ENCODE measurements at places on chromosomes 2 and 18.

DNA sequence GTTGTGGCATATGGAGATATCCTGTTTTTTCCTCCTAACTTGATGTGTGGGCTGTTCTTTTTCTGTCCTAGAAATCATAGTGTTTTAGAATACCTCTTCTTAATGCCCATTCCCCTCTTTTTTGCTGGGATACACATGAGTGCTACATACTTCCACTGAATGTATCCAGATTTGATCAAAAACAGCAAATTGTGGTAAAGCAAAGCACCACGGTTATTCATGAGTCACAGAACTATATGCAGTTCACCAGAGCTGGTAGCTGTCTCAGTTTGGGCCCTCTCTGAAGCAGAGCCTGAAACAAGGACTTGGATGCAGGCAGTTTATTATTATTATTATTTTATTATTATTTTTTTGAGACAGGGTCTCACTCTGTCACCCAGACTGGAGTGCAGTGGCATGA, 69.9 kb upstream of the CTLA4 start:
- no peak for DNase-seq

DNA sequence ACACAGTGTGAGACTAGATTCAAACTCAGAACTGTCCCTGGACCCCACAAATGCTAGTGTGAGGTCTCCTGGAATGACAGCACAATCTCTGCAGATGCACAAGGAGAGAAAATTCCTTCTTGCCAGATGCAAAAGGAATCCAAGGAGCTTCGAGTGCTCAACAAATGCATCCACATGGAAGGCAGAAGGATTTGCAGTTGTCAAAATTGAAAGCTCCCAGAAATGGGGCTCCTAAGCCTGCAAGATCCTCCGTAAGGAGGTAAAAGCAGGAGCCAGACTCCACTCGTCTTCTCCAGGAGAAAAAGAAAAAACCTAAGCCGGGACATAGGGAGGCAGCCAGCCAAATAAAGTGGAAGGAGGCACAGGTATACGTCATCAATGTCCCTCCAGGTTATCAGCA, 355.0 kb upstream of the KLHL29 start:
- no peak for DNase-seq

DNA sequence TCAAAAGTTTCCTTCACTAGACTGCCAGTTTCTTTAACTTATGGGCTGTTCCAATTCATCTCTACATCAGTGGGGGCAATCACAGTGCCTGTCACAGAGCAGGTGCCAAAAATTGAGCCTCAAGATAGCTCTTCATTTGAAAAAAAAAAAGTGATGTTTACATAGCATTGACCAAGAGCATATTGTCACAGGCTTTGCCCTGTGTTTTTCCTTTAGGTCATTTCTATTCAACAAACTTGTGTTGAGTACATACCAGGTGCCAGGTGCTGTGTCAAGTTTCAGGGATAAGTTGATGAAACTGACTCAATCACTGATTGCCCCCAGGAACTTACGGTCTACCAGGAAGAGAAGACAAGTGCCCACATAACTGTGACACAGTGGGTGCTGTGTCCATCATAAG, 22.2 kb upstream of the NT5C1B start:
- no peak for DNase-seq

GRCh38 chr18:9876212-9876866, 9.4 kb upstream of the TXNDC2 start:
- no peak for DNase-seq

DNA sequence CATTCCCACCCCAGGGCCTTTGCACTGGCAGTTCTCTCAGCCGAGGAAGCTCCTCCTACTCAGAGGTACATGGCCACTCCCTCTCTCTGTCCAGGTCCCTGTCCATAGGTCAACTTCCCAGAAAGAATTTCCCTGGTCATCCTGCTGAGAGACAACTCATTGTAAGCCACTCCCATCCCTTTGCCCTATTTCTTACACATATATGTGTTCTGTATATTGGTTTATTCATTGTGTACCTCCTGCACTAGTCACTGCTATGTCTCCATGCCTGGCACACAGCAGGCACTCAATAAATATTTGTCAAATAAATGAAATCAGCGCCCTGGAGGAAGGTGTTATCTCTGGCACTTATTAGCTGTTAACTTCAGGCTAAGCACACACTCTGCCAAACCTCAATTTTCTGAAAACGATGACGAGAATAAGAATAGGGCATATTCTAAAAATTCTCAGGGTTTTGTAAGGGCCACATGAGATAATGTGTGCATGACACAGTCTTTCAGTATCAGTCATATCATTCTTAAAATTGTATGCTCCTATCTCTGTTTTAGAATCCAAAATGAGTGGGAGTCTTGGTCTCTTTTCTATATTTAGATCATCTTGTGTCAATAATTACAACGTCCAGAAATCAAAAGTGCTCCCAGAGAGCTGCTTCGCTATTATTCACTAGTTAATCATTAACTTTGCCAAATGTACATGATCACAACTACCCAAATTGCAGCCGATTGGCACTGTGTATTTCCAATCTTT, 198.0 kb downstream of the ALK start:
- DNase-seq = no peak

DNA sequence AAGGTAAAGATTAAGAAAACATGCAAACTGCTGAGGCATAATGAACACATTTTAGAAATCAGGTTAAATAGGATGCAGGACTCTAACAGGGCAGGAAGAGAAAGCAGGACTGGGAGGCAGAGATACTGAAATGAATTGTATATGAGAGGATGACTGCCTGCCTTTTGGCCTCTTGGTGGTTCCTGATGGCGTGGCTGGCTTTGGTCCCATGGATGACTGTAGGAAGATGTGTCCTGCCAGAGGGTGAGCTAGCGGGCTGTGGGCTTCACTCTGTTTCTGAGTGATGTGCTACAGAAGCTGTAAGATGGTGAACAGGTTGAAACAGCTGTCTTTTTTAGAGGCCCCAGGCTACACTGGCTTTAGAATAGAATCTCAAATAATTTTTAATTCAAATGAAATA, 517.0 kb downstream of the SLC4A3 start:
- DNase-seq = no peak

GRCh38 chr2:106868275-106868674, 17.7 kb downstream of the ST6GAL2 start:
- no peak for DNase-seq

- no peak for DNase-seq
Observed at GRCh38 chr2:208062113-208062512, 36.8 kb upstream of the PLEKHM3 start.

DNA sequence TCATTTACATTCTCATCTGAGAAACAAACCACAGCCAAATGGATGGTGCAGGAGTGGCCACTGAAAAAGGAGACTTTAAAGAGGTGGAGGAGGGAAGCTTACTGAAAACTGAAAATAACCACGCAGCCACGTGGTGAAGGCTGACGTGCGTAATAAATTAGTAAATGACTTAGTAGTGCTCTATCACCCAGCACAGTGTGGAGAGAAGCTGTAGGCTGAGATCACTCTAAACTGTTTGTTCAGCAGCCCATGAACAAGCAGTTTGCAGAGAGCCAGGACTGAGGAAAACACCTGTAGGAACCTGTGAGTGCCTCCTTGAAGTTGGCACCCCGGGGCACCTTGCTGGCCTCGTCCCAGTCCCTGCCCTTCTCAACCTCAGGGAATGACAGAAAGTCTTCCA, 193.0 kb downstream of the TXNL1 start:
- DNase-seq = no peak

- DNase-seq = no peak
Observed at GRCh38 chr2:16077601-16078000, 137.3 kb downstream of the MYCN start.

GRCh38 chr2:47528455-47528854, 125.5 kb downstream of the MSH2 start:
- DNase-seq = no peak

DNA sequence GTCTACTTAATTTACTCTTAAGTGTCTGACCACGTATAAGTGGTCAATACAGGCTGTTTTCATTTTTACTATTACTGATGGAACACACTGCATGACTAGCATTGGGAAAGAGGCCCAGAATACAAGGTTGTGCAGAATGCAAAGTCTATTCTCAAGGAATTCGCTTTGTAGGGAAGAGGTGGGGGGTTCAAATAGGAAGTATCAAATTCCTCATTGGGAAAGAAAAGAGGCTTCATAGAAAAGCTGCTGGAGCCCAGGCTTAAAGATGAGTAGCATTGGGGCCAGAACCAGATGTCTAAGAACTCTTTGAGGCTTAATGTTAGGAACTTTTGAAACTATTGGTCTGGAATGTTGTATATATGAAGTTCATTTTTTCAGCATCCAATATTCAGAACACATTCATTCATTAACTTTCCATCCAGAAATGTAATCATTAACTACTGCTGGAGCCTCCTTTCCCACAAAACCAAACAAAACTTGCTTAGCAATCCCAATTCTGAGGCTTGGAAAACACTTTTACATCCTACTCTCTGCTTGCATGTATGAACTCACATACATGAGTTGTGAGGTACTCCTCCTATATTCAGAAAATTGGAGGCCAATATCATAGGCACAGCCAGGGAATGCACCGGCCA, 994 bp upstream of the LRATD1 start:
- no peak for DNase-seq

GRCh38 chr2:106867196-106867953, 18.6 kb downstream of the ST6GAL2 start:
- DNase-seq = no peak

DNA sequence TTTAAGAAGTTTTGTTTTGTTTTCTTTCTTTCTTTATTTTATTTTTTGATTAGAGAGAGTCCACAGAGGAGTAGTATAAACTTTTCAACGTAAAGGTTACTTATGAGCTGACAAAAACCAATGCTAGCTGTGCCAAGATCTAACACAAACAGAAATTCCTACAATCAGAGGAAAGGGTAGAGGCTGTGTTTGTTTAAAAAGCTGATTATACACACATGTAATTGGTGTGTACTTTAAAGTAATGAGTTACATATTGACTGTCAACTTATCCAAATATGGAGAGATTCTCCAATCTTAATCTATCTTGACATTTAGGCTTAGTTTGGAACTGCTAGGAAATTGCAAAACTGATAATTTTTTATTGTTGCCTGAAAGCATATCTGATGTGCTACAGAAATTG, 63.7 kb upstream of the FAM110C start:
- no peak for DNase-seq

- no peak for DNase-seq
Observed at GRCh38 chr2:135741043-135741394, 636 bp upstream of the UBXN4 start.

DNA sequence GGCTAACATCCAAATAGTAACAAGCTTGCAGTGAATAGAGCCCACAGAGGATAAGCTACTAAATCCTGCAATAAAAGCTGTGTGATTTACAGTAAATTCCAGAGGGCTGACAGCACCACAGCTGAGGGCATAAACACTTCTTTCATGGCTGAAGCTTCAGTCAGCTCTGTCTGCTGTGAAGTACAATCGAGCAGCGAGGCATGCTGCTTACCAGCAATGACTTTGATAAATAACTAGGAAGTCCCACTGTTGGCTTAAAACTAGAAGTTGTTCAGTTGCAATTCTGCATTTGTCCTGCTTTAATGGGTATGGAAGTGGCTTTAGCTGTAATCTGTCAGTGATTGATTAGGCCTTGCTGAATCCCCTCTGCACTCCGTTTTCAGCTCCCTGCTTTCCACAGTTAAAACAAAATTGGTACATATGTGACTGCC, 65.2 kb upstream of the FIGN start:
- no peak for DNase-seq

DNA sequence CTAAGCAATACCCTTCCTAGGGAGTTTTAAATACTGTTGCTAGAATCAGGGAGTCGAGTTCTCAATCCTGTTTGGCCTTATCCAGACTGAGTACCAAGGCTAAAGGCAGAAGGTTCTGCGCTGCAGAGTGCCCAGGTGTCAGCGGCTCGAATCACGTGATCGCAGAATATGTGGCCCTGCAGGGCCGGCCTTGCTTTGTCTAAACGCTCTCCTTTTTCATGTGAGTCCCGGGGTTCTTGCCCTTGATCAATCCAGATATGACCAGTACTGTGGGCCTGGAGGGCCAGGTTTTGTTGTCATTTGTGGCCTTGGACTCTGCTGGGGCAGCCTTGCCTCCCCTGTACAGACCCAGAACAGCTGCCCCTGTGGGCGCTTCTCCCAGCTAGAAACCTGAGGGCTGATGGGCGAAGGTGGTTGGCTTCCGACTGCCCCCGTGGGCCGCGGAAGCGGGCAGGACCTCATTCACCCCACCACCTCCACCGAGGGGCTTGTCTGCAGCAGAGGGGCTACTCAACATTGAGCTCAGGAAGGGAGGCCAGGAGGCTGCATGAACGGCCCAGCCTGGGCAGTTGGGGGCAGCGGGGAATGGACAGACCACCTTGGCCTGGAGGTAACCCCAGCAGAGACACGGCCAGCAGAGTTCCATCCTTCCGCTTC, 225.0 kb downstream of the ALPK2 start:
- DNase-seq = no peak

GRCh38 chr2:155115846-155116245, 417.4 kb downstream of the KCNJ3 start:
- DNase-seq = no peak

DNA sequence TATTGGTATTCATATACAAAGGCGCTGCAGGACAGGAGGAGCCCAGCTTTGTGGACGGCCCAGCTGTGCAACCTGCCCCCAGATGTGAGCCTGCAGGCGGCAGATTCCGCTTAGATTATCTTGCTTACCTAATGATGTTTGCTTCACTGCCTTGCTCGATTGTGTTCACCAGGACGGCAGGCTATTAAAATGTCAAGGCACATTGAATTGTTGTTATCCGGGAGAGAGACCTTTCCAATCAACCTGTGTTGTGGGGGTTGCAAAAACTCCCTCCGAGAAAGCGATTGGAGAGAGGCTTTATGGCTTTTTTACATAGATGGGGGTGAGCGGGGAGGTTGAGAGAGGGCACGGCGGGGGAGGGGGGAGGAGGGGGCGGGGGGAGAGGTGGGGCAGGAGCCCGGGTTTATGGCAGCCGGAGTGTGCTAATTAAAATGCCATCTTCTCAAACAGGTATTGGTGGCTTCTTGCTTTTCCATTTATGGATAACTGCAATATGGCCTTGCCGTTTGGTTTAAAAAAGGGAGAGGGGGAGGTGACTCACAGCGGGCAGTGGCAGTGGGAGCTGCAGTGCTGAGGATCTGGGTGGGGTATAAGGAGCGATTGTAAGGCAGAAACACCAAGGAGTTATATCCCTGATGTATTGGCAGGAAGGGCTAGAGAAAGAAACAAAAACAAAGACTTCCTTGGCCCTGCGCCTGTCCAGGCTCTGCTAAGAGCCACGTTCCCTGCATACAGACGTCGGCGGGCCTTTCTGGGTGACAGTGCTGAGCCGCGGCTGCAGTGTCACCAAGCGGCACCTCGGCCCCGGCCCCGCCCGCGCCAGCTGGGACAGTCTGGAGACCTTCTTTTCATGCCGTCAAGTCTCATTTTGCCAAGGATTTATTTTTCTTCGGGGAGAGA, 97.2 kb downstream of the INSIG2 start:
- no peak for DNase-seq

All from NCI-H524 treated with DMSO at 0.1 percent for 48 hours (cell line).